Effector CD8-positive, alpha-beta T cell (primary cell): ENCODE measurements at places on chromosomes 2 and 18.

- DNase-seq: no peak
These were observed 18.0 kb upstream of the EDAR start for GRCh38 chr2:109006971-109007370.

- DNase-seq: no peak
These were observed 87.2 kb downstream of the LONRF2 start for GRCh38 chr2:100235098-100235497.

DNA sequence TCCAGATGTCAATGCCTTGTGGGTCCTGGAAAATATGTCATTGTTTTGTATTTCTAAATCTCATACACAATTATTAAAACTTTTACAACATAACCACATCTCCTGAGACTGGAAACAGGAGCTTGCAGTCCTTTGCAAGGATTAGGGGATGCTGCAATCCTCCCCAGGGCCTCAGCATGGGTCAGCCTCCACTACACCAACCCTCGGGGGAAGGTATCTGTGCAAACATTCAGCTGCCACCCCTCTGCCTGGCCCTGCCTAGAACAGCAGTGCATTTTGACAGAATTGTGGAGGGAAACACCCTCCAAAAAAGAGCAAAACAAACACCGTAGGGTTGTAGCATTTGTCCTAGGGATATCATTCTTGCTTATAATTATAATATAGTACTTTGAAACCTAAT, 4.2 kb upstream of the UPP2 start:
- DNase-seq: no peak

DNA sequence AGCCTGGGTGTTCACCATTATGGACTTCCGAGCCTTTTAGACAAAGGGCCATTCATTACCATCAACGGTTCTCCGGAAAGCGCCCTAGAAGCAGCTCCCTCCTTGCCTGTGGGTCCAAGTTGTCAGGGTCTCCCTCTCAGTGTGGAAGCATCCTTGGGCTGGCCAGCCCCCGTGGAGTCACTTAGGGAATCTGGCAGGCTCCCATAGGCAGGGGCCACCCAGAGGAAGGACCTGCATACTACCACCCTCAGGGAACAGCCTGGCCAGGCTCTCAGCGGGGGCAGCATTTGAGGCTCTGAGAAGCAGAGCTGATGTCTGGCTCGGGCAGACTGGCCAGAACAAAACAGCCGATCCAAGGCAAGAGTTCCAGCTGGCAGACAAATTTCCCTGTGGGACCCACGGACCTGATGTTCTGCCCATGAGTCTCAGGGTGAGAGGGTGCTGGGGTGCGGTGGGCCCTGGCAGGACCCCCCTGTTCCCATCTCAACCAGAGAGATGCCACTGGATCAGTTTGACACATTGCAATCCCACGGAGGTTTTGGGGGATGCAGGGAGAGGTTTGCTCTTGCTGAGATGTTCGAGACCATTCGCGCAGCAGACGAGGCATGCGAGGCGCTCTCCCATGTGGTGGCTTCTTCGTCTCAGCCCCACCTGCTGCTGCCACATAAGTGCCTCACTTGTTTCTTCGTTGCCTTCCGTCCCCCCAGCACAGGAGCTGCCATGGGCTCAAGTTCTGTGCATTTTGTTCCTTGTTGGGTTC, 56.9 kb downstream of the ACKR3 start:
- no peak for DNase-seq

DNA sequence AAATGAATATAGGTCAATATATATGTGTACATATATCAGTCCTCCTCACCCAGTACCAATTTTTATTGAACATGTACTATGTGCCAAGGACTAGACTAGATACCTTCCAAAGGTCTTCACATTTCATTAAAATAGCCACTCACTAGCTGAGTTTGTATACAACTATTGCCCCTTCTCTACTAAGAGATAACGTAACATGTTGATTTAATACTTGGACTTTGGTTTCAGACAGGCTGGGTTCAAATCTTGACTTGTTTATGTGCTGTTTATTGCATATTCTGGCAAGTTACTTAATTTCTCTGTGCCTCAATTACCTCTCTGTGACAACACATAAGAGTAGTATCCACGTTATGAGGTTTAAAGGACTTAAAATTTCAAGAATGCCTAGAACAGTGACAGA, 184.5 kb downstream of the MTX2 start:
- no peak for DNase-seq

DNA sequence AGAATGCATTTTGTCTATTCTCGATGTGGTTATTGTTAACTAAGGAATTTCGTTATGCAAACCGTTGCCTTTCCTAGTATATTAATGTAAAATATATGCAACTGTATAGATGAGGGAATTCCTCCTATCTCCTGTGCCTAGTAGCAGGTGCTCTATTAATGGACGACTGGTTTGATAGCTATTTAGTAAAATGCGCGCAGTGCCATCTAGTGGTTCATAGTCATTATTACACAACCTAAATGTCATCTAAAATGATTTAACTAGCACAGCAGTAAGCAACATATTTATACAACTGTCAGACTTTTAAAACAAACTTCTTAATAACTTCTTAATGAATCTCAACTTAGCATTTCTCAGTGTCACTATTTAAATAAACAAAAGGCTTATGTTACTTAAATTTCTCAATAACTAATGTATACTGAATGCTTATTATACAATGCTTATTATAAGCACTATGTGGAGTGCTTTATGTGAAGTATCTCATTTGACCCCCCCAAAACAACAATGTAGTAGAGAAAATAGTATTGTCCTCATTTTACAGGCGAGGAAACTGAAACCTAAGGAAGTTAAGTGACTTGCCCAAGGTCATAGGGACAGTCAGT, 77.9 kb downstream of the DTNA start:
- peak; percentile 0 for DNase-seq

DNA sequence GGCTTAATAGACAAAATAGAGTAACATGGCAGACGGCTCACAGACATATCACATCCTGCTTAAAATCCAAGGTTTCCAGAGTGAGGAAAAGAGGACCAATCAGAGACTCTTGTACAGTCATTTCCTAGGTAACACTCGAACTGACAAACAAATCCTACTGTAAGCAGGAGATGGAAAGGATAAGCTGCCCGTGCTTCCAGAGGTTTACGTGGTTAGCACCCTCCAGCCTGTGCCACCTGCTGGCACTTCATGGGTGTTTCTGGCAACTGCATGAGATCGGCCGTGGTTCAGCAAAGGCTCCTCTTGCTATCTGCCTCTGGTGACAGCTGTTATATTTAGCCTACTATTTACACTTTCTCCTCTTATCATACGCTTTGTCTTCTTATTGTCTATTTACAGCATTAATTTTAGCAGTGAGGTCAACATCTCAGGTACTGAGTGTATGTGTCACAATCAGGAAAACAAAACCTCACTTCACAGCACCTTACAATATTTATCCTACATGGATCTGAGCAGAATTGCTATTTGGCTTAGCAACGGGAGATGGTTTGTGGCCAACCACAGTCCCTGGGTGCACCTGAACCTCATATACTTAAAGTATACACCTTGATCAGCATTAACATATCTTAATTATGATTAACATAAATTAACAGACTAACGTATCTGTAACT, 226.9 kb downstream of the TMEM163 start:
- no peak for DNase-seq

DNA sequence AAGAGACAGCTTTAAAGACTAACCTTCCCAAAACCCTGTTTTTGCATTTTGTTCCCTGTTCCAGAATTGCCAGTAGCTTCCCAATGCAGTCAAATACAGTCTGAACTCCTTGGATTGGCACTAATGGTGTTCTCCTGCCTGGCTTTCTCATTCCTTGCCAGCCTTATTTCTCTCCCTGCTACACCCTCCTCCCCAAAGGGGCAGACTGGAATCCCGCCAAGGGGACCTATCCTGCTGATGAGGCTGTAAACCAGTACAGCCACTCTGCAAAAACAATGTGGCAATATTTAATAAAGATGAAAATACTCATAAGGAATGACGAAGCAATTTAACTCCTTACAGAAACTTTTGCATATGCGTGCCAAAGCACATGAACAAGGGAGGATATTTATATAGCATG, 4.5 kb upstream of the SLC4A5 start:
- DNase-seq: no peak

DNA sequence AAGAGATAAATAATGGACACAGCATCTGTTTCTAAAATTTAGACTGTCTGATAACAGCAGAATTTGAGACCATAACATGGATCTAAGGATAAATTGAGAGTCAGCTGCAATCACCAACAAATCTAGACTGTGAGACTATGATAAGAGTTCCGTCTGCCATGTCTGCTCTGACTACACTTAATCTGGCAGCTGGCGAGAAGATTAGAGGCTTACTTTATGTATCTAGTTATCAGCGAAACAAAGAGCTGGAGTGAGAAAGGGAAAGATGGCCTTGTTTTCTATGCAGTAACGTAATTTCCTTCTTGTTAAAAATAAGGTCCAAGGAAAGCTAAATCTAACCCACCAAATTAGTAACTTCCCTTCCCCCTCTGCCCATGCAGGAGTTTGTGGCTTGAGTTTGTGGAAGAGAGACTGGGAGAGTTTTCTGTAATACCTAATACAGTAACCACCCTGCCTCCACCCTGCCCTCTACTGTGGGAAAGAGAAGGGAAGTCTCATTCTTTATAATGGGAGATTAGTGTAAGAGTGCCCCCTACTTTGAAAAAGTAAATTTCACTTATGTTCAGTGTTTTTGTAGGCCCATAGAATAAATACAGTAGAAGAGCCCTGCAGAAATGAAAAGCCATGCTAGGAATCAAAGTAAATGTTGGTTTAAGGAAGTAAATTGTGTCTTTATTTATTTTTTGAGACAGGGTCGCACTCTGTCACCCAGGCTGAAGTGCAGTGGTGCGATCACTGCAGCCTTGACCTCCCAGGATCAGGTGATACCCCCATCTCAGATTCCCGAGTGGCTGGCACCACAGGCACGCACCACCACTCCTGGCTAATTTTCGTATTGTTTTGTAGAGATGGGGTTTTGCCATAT, 27.5 kb downstream of the EML4 start:
- peak; percentile 17 for DNase-seq

- DNase-seq: no peak
These were observed 103.0 kb downstream of the MAPK4 start for GRCh38 chr18:50662775-50663383.

DNA sequence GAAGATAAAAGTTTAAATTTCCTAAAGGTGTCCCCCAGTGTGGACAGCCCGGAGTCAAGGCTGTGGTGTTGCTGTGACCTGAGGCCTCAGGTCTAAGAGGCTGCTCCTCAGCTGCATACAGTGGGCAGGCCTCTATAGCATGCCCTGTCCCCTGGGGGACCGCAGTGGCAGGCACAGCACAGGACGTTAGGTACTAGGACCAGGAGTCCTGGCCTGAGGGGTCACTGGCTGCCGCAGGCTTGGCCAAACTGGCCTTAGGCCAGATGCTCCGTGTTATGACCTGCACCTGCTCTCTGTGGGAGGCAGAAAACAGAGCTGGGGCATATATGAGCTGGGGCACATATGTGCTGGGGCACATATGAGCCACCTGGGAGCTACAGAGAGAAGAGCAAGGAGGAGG, 21.2 kb upstream of the MAL start:
- no peak for DNase-seq
